ENCODE measurements at places on chromosomes 5 and 9.

GRCh38 chr5:110917161-110917875 lies 154.2 kb upstream of the TSLP start:
- no peak for DNase-seq

- no peak for DNase-seq
Observed at GRCh38 chr9:36949466-36949865, 84.6 kb downstream of the PAX5 start.

DNA sequence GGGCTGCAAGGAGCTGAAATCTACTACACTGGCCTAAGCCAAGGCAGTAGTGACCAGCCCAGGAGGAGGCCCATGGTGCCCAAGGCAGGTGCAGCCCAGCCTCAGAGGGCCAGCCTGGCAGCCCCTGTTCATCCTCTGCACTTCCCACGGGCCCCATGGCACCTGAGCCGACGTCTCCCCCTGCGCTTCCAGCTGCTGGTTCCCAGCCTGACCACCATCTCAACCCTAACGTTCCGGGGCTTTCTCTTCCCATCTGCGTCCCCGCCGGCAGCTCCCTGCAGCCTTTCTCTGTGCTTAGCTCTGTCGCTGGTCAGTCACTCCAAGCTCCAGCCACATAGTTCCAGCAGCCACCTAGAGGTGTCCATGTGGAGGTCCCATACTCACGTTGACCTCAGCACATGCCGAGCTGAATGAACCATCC lies 105.5 kb upstream of the LMX1B start:
- DNase-seq, result peak; percentile 6

DNA sequence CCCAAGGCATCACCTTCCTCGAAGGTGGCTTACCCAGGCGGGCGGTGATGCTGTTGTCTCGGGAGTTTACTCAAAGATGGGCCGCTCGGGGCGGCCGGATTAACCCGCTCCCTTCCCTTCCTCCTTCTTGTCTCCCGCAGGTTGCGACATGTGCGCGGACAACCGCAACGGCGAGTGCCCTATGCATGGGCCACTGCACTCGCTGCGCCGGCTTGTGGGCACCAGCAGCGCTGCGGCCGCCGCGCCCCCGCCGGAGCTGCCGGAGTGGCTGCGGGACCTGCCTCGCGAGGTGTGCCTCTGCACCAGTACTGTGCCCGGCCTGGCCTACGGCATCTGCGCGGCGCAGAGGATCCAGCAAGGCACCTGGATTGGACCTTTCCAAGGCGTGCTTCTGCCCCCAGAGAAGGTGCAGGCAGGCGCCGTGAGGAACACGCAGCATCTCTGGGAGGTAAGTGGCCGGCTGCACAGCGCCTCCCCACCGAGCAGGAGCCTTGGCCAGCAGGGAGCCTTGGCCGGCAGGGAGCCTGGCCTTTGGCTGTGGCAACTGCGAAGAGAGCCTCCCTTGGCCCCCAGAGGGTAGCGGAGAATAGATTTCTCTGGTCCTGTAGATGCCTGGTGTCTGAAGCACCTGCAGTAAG lies 10.6 kb downstream of the PRDM6 start:
- peak; percentile 48 for DNase-seq

DNA sequence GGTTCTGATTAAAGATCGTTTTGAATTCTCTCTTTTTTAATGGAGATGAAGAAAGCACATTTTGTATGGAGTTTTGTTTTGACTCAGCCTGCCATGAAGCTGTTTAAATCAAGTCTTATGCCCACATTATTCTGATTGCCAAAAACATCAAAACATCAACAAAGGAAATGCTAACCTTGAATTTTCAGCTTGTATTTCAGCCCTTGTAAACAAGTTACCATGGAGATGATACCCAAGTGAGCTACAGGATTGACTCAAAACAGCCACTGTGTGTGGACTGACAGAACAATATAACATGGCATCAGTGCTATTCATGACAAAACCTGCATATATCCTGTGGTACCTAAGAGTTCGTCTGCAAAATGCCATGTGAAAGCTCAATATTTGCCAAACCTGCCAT lies 1581.0 kb downstream of the MAT2B start:
- no peak for DNase-seq

DNA sequence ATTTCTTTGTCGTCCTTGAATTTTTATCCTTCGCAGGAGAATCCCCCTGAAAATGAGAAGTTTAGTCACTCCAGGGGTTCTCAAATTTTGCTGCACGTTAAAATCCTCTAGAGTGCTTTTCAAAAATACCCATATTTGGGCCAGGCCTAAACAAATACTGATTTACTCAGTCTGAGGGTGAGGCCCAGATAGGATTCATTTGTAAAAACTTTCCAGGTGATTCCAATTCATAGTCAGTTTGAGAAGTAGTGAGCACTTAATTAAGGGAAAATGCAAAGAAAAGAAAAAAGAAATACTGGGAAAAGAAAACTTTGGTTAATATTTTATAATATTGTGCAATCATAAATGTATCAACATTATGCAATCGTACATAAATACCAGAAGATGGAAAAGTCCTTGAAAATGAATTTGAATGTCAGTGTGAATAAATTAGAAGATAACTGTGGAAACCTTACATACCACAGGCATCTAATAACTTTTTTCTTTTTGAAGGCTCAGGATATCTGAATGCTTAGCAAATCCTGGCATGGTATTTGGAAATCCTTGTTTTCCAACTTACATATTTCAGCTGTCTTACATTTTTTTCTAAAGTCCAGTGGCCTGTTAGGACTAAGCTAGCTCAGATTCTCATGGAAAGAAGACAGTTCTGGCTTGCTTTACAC lies 116.5 kb upstream of the DAPK1 start:
- DNase-seq, result no peak

DNA sequence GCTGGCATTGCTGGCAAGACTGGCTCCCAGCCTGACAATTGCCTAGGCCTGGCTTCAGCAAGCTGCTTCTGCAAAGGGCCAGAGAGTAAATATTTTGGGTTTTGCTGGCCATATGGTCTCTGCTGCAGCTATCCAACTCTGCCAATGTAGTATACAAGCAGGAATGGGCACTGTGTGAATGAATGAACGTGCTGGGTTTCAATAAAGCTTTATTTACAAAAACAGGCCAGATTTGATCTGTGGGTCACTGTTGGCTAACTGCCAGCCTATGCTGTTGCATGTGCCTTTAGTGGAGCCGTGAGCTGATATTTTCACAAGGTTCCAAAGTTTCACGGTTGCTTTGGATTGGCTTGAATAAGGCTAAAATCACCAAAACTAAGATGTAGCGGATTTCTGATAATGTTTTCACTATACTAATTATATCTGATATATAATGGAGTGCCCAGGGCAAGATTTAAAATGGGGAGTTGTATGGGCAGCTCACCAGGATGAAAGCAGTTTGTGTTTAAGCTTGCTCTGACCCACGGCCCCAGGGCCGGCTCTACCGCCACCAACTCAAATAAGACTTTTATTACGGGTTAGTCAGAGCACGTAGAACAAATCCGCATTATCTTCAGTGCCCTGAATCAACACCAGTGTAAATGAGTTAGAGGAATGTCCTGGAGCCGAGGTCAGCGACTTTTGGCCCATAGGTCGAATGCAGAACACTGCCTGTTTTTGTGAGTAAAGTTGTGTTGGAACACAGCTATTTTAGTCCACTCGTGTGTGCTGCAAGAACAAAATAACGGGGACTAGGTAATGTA lies 98.6 kb upstream of the DAP start:
- no peak for DNase-seq

GRCh38 chr5:135979510-135979909 lies 24.7 kb upstream of the LECT2 start:
- DNase-seq, result no peak

DNA sequence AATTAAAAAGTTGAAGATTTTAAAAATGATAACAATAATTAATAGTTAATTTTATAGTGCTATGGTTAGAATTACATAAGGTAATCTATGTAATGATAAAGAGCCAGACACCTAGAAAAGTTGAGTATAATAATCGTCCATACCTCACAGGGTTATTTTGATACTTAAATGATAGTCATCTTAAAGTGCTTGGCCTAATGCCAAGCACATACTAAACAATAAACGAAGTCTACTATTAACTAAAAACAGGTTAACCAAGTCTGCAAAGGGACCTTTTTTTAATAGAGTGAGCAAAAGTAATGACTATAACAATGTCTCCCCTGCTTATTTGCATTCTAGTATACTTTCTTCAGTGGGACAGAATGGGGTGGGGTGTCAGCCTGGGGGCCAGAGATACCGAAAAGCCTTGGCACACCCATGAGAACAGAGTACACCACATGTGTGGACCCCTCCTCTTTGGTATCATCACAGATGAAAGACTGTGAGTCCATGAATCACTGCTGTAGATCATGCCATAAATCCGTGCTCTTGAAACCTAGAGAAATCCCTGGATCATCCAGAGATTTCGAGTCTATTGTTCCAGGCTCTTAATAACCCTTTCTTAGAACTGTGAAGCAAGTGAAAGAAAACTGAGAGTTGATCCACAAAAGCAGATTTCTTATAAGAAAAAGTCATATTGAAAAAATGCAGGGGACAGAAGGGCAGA lies 249.5 kb downstream of the PRELID2 start:
- no peak for DNase-seq

- DNase-seq, result peak; percentile 65
Observed at GRCh38 chr5:175842951-175843793, 28.2 kb upstream of the CPLX2 start.

- DNase-seq, result peak; percentile 72
Observed at GRCh38 chr9:35258660-35259474, 97.1 kb downstream of the UNC13B start.

GRCh38 chr5:52821901-52822300 lies 34.2 kb downstream of the ITGA1 start:
- DNase-seq, result no peak

- no peak for DNase-seq
Observed at GRCh38 chr9:90814355-90814754, 12.7 kb downstream of the SYK start.

GRCh38 chr9:93531374-93531773 lies 45.0 kb upstream of the PHF2 start:
- DNase-seq, result no peak

- no peak for DNase-seq
Observed at GRCh38 chr5:104265531-104266140, 703.0 kb upstream of the NUDT12 start.

DNA sequence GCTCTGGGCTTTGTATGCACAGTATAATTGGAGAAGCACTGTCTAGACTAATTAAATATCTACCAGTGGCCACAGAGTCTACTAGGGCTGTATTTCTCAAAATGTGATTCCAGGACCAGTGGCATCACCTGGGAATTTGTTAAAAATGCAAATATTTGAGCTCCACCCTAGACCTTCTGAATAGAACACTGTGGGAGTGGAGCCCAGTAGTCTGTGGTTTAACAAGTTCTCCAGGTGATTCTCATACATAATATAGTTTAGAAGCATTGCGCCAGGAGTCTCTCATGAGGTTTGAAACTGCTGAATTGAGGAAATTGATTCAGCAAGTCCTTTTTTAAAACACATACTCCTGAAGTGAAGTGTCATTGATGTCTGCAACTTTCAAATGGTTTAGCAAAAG lies 74.7 kb downstream of the FCHO2 start:
- no peak for DNase-seq

DNA sequence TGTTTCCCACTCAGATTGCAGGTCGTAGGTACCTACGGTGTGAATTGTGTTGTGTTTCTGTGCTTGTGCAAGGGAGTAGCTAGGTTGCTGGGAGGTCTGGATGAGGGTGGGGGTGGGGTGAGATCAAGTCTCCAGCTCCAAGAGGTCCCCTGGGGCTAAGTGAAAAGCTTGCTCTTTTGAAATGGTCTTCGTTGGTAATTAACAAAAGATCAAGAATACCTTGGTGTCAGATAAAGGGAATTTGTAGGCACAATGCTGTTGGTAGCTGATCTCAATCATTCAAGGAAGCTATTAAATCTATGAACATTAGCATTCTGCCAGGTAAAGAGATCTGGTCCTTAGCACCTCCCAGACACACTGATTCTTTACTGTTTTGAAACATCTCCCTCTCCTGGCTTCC lies 928 bp upstream of the PCDHGC4 start:
- no peak for DNase-seq

DNA sequence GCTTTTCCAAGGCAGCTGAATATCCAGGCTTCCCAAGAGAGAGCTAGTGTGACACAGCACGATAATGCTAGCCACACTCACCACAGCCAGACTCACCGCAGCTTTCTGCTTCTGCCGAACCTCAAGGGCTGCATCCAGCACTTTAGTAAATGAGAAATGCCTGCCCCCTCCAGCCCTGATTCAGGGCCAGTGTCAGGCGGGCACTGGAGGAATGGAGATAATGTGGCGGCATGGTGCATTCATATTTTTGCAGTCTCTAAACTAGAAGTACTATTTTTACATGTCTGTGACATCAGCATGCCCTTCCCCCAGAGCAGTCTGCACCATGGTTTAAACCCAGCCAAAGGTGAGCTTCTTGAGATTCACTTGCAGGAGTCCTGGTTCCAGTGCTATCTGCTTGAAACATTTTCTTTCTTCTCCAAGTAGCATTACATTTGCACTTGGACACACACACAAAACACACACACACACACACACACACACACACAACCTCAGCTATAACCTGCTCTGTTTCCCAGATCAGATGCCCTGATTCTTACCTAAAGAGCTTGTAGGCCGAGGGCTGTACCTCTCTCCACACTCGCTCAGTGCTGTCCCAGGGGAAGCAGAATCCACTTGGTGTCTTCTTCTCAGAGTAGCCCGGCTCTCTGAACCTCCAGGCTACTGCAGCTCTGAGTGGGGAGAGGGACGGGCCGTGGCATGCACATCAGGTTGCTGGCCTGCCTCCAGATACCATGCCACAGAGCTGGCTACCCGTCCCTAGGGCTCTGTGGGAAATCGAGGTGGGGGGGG lies at the start of gene FGF1:
FGF1 (minus strand) TSS at position 673 of the 792 bp plus-strand sequence. CDS start 71,963 bp downstream, outside the sequence.
- peak; percentile 68 for DNase-seq

DNA sequence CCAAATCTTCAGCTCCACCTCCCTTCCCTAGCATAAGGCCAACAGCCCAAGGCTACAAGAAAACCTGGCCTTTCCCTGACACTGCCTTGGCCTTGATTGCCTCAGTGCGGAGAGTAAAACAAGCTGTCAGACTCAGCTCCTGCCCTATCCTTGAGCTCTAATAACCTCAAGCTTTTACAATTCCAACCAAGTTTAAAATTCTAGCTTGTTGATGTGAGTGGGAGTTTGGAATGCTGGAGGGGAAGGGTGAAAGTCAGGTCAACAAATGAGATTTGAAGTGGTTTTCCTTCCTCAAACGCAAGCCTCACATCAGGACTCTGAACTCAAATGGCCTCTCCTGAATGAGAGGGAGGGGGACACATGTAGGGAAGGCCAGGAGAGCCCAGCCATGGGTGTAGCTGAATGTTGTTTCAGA lies 197.0 kb upstream of the VLDLR start:
- no peak for DNase-seq

- DNase-seq, result peak; percentile 77
Observed at GRCh38 chr9:93682155-93682968, 106.0 kb downstream of the PHF2 start.

GRCh38 chr9:17757816-17758215 lies 178.9 kb downstream of the SH3GL2 start:
- DNase-seq, result no peak

DNA sequence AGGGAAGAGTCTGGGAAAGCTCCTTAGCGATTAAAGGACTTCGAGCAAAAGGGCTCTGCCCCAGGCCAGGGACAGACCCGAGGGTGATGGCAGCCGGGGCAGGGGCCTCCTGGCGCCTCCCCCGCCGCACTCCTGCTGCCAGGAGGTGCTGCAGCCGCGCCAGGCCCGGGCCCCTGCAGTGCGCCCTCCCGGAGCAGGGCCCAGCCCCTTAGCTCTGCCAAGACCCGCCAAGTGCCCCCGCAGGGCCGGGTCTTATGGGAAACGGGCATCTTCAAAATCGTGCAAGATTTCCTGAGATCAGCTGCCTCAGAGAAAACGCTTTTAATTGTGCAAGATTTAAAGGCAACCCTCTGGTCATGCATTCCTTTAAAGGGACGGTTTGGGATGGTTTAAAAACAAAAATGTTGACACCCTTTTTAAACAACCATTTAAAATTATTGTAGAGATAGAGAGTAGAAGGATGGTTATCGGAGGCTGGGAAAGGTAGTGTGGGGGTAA lies 52.4 kb downstream of the CDC14B start:
- peak; percentile 34 for DNase-seq

Measured in BE2C (cell line).